Gastrocnemius medialis (tissue), 4 donors: ENCODE measurements at places on chromosomes 7 and 10. TPM values are rescaled to one million over a fixed set of nuclear protein-coding genes. Genes with fewer than 3 reads are reported as not detected.

MRLN gene
- 352 TPM for total RNA-seq

CD36 gene
- 275 TPM for total RNA-seq

- DNase-seq, result no peak
These were observed 641.2 kb upstream of the VSTM2A start for GRCh38 chr7:53900856-53901528.

CALML3 gene
- not detected for total RNA-seq

- DNase-seq, result peak; percentile 95
These were observed 1.3 kb downstream of the LSMEM1 start for GRCh38 chr7:112481833-112482670.

GRCh38 chr10:1180071-1180730, 124.0 kb downstream of the WDR37 start:
- DNase-seq, result no peak

DNA sequence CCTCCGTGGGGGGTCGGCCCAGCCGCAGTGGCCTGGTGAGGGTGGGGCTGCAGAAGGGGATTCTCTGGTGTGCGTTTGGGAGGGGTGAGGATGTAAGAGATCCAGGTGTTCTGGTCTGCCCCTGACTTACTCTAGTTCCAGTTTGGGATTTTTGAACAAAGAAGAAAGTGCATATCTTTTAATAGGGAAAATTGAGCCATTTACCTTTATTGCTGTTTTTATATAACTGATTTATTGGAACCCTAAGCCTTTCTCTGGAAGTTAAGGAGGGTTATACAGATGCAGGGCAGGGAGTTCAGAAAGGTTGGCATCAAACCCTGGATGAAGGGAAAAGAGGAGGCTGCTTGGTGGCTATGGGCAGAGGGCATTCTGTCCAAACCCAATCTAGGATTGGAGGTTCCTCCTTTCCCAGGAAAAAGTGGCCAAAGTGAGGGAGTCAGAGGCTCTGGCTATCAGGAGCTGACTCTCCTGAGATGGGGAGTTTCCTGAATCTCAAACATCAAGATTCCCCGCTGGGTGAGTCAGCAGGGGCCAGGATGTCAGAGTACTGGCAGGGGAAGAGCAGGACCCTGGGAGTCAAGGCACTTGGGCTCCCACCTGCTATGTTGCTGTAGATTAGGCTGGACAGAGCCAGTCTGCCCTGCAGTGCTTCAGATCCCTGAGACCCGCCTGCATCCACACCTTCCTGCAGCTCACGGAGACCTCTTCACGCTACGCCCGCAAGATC, 67.5 kb downstream of the CLIP2 start:
- no peak for DNase-seq

ADIRF gene
- total RNA-seq, result 20.1 TPM

GRCh38 chr10:90969121-90969534, 48.2 kb upstream of the ANKRD1 start:
- DNase-seq, result peak; percentile 13

DNA sequence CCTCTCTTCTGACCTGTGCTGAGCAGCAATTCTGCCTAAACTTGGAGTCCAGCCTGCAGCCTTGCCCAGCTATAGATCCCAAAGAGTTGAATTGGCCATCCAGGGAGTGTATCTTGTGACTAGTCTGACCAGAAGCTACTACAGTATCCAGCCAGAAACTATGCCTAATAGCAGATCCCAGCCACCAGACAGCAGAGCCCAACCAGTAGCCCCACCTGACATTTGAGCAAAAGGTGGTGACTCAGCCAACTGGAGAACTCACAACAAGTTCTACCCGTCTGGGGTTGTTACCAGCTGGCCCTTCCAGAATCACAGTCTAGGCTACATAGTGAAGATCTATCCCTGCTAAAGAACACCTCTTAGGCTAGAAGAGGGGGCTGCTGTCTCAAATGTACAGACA, 315.0 kb downstream of the CRPPA start:
- no peak for DNase-seq

- no peak for DNase-seq
These were observed 128.2 kb upstream of the CHST15 start for GRCh38 chr10:124221356-124222317.

- no peak for DNase-seq
These were observed 157.2 kb upstream of the INSYN2A start for GRCh38 chr10:127353544-127353943.

- DNase-seq, result no peak
These were observed 43.4 kb upstream of the DNAJB6 start for GRCh38 chr7:157293413-157293788.

PODXL gene
- 12.2 TPM for total RNA-seq

GRCh38 chr7:159175792-159176191, 31.1 kb upstream of the VIPR2 start:
- no peak for DNase-seq

- DNase-seq, result no peak
These were observed 11.4 kb upstream of the PTER start for GRCh38 chr10:16425449-16425848.

GRCh38 chr7:95242266-95242665, 82.1 kb downstream of the PON1 start:
- no peak for DNase-seq

CLRN3 gene
- total RNA-seq, result 0.27 TPM

TAC1 gene
- total RNA-seq, result not detected

CCDC136 gene
- 0.61 TPM for total RNA-seq

DNA sequence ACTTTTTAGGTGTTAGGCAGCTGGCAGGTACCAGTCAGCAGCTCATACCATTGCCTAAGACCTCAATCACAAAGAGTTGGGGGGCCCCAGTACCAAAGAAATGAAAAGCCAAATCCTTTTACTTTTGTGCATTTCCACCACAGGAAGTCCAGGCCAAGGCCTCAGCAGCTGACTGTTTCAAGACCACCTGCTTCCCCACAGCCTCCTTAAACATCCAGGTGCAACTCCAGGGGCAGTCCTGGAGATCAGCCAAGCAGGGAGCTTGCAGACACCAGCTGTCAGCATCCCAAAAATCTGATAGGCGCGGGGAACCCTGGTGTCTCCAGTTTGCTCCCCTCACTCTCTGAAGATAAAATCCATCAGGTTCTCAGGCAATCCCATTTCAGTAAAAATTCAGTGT, 91.5 kb upstream of the EFCAB10 start:
- DNase-seq, result no peak

- DNase-seq, result no peak
These were observed 47.0 kb upstream of the CDK1 start for GRCh38 chr10:60731134-60731885.

GRCh38 chr7:30226614-30227268, 57.7 kb upstream of the ZNRF2 start:
- DNase-seq, result no peak

GRCh38 chr7:157944734-157945291, 608.0 kb downstream of the DNAJB6 start:
- DNase-seq, result no peak

GRCh38 chr7:80018941-80019808, 115.5 kb upstream of the GNAI1 start:
- no peak for DNase-seq

HIF1AN gene
- 24.8 TPM for total RNA-seq

DNA sequence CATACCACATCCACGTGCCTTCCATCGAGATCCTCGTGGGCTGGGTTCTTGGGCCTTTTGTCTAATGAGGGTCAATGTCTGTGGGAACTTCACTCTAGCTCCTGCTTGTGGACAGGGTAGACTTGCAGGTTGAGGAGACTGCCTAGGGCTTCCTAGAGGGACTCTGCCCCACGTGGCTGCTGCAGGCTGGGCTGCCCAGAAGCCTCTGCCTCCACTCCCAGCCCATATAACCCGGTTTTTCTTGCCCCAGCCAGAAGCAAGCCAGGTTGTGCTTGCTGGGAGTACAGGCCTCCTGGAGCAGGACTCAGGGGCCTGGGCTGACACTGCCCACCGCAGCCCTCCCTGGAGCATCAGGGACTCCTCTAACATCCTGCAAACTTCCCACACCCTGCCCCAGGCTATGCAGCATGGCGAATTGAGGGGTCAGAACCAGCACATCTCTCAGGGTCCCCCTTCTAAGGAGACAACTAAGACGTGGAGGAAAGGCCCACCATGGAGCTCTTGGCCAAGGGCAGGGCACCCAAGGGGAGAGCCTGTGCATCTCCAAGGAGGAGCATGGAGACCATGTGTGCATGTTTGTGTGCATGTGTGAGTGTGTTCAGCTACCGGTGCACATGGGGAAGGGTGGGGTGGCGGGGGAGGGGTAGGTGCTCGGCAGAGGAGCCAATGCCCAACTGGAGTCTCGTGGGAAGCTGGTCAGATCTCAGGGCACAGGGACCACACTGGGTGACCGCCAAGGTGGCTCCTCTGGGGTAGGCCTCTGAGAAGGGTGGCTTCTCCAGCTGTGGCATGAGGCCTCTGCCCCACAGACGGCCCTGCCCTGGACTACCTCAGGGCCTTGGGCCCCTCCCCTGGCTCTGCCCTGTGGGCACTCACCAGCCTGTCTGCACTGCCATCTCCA, 62.6 kb downstream of the RASGEF1A start:
- no peak for DNase-seq

- no peak for DNase-seq
These were observed 573.4 kb upstream of the IGFBP3 start for GRCh38 chr7:46494441-46494840.

- DNase-seq, result no peak
These were observed 1.5 kb downstream of the FAM241B start for GRCh38 chr10:69631566-69631965.
